ENCODE measurements at places on chromosomes 3 and 15.

GRCh38 chr3:37849146-37849923 lies 12.3 kb upstream of the CTDSPL start:
- DNase-seq = no peak

GRCh38 chr3:132180337-132180791 lies 136.8 kb upstream of the ACP3 start:
- DNase-seq = no peak

DNA sequence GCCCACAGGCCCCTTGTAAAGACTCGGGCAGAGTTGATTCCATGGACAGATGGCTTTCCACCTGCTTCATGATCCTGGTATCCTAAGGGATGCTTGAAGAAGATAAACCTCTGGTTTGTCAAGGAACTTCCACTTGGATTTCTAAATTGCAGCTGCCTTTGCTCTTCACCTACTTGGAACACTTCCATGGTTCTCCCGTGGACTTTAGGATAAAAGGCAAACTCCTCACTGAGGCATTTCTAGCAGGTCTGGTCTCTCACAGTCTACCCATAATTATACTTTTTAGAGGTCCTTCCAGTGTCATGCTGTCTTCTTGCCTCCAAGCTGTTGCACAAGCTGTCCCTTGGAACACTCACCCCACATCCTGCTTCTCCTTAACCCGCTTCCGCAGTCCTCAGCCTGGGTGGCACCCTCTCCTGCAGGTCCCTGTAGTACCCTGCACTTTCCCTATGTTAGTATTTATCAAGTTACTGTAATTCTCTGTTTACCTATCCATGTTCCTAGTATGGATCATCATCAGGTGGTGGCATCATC lies 12.7 kb downstream of the TLNRD1 start:
- DNase-seq = no peak

GRCh38 chr3:11991751-11992150 lies 12.4 kb upstream of the SYN2 start:
- no peak for DNase-seq

GRCh38 chr3:159322322-159322939 lies 520.6 kb downstream of the MFSD1 start:
- no peak for DNase-seq

DNA sequence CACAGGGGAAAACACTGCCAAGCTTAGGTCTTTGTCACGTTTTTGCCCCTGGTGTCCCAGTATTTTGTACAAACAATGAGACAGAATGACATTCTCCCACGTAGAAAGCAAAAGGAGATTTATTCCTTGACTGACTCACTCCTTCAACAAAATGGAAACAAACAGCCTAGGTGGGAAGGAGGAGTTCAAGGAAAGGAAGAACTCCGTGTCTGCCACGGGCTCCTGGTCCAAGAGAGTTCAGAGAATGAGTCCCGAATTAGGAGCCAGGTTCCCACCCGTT lies 8.1 kb downstream of the TLE3 start:
- no peak for DNase-seq

- DNase-seq = no peak
These were observed 910.2 kb downstream of the ROBO1 start for GRCh38 chr3:78857494-78858111.

- no peak for DNase-seq
These were observed 623.5 kb upstream of the TBL1XR1 start for GRCh38 chr3:177820683-177821316.

- DNase-seq = no peak
These were observed 176.6 kb downstream of the KLHL25 start for GRCh38 chr15:85618228-85618505.

DNA sequence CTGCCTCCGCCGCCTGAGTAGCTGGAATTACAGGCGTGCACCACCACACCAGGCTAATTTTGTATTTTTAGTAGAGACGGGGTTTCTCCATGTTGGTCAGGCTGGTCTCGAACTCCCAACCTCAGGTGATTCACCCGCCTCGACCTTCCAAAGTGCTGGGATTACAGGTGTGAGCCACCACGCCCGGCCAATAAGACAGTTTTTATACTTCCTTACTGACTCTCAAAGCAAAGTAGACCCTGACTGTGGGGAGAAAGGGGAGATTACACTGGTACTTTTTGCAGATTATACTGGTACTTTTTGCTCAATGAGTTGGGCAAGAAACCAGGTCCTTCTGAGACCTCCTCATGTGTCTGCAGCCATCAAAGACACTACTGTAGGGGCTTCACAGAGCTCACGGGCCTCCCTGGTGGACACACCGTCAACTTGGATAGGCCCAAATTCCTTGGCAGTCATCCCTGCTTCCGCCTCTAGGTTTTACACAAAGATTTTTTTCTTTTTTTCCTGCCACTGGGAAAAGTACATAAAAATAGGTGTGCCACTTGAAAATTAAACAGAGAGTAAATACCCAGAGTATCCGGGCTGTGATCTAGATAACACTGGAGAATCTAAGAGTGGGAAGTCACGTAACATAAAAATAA lies 143.3 kb upstream of the WNT5A start:
- DNase-seq = no peak

- DNase-seq = no peak
These were observed 39.8 kb downstream of the TSC22D2 start for GRCh38 chr3:150447631-150448465.

All from activated T-helper 1 cell treated with anti-CD3 and anti-CD28 coated beads, Interleukin-2, amount 50 U/mL, for 16 hours (primary cell).